ENCODE measurements at places on chromosomes 5 and 9.

GRCh38 chr5:179375236-179375685 is 30.0 kb upstream of the ADAMTS2 start:
- DNase-seq = no peak

DNA sequence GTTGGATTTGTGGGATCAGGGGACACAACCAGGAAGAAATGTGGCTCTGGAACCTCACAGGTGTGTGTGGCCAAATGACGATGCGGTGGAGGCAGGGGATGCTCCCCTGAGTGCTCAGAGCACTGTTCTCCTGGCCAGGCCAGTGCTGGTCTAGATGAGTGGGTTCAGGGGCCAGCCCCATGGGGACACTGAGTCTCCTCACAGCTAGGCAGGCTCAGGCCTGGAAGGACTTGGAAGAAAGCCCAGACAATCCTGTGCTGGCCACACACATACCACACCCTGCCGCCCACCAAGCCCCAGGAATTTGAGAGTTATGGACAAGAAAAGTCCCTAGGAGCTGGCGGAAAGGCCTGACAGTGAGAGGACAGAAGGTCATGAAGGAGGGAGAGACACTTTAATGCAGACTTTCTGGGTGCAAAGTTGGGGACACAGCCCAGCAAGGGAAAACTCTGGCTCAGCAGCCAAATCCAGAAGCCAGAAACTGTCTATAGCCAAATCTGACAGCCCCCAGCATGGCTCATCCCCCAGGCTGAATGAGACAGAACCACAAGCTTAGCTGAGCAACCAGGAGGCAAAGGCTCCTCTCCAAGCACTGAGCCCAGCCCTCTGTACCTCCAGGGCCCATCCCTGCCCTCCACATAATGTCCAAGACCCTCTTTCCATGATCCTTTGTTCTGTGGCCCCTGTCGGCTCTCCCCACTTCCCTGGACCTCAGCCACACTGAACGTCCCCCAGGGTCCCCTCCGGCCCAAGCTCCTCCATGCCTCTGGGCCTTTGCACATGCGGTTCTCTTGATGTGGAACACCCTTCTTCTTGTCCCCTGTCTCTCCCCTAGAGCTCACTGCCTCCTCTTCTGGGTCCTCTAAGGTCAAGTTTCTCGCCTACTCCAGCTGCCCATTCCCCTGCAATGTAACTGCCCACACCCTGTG is 22.4 kb downstream of the LHX6 start:
- peak; percentile 90 for DNase-seq

- no peak for DNase-seq
These were observed 96.0 kb downstream of the MEGF10 start for GRCh38 chr5:127386557-127386956.

DNA sequence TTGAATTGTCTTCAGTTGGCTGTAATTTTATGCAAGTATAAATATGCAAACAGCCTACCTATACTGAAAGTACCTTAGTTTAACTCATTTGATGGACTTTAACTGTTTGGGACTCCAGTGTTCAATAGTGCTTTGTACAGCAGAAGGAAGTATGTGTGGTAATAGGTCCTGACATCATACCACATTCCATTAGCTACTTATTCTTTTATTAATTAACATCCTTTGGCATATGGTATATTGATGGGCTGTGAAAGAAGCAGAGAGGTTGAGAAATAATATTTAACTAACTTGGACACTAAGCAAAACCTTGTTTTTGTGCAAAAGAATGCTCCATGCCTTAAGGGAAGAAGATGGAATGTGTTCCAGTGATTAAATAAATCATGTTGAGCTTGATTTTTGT is 97.6 kb upstream of the SEMA6A start:
- DNase-seq = no peak

- peak; percentile 40 for DNase-seq
These were observed 283.4 kb upstream of the GRAMD2B start for GRCh38 chr5:126139773-126140172.

DNA sequence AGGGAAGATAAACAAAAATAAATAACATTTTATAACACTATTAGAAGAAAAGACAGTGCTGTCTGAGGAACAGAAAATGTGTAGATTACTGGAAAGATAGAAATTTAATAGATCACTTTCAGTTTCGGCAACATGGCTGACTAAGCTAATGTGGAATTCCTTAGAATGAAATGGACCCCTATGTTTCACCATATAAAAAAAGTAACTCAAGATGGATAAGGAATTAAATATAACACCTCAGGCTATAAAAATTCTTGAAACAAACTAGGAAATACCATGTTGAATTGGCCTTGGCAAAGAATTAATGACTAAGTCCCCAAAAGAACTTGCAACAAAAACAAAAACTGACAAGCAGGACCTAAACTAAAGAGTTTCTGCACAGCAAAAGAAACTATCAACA is 558.3 kb downstream of the CHSY3 start:
- no peak for DNase-seq

DNA sequence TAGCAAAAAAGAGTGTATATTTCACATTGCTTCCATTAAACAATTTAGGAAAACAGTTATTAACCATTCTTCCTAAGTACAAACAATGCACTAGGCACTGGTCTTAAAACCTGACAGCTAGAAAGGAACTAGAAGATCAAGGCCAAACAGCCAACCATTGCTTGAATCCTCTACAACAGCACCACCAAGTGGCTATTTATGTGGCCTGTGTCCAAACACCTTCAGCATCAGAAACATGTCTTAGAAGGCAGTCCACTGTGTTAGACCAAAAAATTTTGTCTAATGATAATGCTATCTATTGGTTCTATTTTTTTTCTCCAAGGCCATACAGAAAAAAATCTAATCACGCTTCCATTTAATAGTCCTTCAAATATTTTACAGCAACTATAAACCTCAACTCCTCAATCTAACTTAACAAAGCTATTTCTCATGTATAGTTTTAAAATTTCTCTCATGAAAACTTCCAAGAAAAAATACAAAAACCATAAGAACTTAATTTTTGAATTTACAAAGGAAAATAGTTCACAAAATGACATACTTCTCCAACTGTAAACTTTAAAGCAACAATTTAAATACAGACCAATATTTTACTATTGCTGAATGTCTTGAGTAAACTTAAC is 36.1 kb downstream of the CAAP1 start:
- peak; percentile 45 for DNase-seq

- DNase-seq = no peak
These were observed 1045.7 kb upstream of the CDH9 start for GRCh38 chr5:28084069-28084468.

DNA sequence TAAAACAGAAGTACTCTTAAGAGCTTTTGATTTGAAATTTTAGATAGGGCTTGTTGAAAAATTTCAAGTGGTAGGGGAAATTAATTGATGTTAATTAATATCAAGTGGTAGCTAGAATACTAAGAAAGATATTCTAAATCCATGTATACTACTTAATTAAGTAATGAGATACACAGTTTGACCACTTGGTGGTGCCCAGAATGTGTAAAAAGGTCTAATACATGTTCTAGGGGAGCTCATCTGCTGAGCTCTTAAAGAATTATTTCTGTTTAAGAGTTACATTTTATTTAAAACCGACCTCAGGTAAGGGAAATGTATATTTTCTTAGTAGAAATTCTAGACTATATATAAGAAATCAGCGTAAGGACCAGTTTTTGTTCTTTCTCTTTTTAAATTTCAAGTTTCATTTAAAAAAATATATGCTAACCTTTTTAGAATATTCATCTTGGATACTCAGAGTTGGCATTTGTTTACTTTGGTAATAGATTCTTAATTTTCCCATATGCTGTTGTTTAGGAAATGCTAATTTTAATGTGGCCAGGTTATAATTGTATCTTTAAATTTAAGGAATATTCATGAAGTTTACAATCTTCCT is 61.5 kb downstream of the LNPEP start:
- peak; percentile 43 for DNase-seq

- DNase-seq = no peak
These were observed 932.0 kb downstream of the TLE4 start for GRCh38 chr9:80503671-80504281.

DNA sequence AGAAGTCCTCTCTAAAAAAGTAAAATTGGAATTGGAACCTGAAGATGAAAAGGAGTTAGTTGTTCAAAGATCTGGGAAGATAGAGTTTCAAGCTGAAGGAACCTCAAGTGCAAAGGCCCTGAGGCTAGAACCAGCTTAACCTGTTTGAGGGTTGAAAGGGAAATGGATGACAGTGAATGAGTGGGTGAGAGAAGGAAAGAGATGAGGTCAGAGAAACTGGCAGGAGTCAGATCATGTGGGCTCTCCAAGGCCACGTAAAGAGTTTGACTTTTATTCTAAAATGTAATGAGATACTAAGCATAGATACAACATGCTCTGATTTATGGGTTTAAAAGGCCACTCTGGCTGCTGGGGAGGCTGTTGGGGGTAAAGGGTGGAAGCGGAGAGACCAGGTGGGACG is 2.5 kb upstream of the RAD23B start:
- DNase-seq = no peak

DNA sequence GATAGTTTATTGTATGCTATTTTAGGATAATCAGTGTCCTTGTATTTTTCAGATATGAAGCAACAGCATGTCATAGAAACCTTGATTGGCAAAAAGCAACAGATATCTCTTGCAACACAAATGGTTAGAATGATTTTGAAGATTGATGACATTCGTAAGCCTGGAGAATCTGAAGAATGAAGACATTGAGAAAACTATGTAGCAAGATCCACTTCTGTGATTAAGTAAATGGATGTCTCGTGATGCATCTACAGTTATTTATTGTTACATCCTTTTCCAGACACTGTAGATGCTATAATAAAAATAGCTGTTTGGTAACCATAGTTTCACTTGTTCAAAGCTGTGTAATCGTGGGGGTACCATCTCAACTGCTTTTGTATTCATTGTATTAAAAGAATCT is 14.5 kb downstream of the CCT5 start:
- no peak for DNase-seq

- DNase-seq = peak; percentile 76
These were observed 7.3 kb downstream of the IRX1 start for GRCh38 chr5:3602785-3603502.

DNA sequence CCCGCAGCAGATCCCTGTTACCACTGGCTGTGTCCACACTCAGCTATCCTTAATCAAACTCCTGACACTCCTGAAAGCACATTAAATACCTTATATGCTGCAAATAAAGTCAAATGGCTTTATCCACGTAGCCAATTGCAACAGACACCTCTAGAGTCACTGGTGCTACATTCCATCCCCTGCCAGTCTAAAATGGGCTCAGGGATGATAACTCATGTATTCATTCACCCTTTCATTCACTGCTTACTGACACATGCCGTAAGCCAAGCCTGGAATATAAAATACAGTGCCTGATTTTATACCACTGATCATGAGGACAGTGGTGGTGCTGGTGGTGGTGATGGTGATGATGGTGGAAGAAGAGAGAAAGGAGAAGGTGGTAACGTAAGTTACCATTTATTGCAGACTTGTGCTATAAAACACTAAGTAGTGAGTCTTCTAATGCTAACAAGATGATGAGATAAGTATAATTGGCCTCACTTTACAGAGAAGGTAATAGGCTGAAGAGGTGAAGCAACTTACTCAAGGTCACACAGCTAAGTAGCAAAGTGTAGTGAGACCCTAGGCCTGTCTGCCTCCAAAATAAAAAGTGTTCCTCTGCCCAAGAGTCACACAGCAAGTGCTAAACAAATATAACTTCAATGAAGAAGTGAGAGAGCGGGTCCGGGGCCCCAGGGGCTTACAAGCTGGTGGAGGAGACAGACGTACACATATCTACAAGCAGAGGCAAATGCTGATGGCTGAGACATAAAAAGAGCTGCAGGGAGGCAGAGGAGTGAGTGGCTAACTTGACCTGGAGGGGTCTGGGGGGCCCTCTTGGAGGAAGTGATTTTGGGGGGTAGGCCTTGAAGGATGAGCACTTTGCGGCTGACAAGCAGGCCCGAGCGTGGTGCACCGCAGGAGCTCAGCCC is 1.2 kb downstream of the TTLL11 start:
- DNase-seq = no peak

- DNase-seq = no peak
These were observed 163.0 kb upstream of the CCDC152 start for GRCh38 chr5:42593591-42593990.

DNA sequence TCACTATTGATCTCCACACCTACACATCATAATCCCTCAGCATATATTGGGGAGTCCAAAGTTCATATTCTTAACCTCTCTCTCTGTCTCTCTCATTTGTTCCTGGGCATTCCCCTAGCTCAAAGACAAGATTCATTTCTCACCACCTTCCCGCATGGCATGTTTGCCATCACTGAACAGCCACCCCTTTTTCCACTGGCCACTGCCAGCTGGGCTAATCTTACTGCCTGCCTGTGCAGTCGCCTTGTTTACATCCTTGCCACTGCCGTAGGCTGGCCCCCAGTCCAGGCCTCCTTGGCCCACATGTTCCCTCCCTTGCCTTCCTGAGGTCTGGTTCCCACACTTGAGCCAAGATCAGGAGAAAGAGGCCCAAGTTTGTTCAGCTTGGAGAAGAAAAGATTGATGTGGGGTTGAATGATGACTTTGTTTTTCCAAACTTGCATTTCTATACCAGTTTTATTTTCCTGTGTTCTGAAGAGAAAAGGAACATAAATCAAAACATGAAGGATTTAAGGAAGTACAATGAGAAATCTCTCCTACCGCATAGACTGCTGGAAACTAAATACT is 80.2 kb downstream of the PLAC8L1 start:
- no peak for DNase-seq

DNA sequence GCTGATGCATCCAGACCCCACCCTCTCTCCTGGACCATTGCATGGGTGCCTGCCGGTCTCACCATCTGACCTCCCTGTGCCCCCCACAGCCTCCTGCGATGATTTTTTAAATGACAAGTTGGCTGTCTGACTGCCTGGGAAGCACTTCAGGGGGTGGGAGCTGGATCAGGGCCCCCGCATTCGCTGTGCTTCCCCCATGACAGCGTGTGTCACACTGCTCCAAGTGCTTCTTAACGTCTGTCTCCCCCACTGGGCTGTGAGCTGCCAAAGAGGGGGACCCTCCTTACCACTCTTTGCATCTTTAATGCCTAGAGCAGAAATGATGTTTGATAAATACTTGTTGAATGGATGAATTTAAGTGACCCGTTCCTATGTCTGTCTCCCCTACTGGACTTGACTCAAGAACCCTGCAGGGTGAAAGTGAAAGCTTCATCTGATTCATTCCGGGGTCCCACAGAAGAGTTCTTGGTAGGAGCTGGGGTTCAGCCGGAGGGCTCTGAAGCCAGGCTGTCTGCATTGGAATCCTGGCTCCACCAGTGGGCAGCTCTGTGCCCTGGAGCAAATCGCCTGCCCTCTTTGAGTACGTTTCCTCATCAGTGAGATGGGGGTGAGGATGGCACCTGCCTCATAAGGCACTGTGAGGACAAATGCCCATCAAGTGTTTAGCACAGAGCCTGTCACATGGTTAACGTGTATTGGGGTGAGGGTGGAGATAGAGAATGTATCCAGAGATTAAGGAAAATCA is 7.6 kb upstream of the EGR1 start:
- DNase-seq = no peak

Measured in AG08395 (cell line).